ENCODE measurements at places on chromosomes 4 and X.

DNA sequence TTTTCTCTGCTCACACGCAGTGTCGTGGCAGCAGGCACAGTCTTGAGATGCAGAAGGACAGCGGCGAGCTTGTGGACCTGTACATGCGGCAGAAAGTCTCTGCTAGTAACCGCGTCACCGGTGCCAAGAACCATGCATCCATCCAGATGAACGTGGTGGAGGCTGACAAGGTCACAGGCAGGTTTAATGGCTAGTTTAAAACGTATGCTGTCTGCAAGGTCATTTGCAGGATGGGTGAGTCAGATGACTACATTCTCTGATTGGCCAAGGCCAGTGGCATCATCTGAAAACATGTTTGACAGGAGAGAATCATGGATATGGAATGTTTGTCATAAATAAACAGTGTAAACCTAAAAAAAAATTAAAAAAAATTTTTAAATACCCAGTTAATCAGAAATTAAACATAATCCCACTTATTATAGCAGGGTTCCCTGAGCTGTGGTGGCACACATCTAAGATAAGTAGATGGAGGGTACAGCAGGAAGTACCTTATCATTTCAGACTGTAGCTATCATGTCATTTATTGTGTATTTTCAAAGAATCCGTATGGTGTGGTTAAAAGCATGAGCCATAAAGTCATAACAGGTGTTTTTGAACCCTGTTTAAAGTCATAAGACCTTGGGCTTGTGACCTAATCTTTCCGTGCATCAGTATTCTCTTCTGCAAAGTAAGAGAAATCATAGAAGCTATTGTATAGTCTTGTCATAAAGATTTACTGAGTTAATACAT lies 7.5 kb upstream of the BMP2K start:
- ATAC-seq = peak; percentile 43

GRCh38 chrX:21745756-21746155 lies 12.2 kb downstream of the SMPX start:
- peak; percentile 85 for ATAC-seq

DNA sequence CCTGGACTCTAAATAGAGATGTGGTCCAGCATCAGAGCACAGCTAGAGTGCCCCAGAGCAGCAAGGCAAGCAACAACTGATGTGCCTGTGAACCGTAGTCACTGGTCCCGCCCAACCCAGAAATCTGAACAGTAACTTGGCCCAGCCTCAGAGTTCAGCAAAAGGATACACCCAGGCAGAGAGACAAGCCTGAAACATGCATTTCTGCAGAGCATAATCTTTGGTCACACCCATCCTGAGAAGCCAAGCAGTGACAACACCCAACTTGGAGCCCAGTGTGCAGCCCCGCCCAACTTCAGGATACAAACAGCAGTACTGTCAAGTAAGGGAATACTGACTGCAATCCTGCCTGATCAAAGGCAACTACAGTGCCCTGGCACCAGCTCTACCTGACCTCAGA lies 78.9 kb downstream of the CCDC160 start:
- ATAC-seq = no peak

DNA sequence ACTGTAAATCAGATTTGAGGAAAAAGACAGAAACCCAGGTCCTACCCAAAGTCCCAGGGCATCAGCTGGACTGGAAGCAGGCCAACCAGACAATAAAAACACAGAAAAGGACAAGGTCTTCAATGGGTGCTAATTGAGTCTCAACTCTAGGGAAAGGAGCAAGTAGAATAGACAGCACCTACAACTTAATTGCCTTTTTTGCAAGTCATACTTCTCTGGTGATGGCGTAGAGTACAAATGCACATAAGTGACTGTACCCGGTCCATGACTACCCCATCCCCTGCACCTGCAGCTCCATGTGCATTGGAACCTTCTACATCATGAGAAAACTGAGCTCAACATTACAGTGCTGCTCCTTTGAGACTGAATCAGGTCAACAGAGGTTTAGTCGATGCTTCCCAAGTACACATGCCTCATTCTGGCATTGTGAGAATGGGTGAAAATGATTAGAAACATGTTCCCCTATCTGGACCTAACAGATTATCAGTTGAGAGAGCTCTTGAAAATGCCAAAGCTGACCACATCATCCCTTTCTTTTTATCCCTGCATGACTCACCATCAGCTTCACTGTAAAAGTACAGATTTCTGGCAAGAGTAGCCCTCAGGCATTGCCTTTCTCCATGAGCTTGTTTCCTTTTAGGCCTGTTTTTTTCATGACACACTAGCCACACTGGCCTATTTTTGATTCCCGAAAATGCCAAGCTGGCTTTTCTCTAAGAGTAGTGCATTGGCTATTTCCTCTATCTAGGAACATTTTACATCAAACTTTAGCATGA lies 298.3 kb downstream of the HS3ST1 start:
- no peak for ATAC-seq

- 0 out of 3 replicates have a peak, but pooled peaks have one; percentile 30 for ATAC-seq
Measured at GRCh38 chr4:94168321-94168720, 39.3 kb upstream of the SMARCAD1 start.

GRCh38 chr4:61407642-61408618 lies 207.8 kb downstream of the ADGRL3 start:
- ATAC-seq = no peak

DNA sequence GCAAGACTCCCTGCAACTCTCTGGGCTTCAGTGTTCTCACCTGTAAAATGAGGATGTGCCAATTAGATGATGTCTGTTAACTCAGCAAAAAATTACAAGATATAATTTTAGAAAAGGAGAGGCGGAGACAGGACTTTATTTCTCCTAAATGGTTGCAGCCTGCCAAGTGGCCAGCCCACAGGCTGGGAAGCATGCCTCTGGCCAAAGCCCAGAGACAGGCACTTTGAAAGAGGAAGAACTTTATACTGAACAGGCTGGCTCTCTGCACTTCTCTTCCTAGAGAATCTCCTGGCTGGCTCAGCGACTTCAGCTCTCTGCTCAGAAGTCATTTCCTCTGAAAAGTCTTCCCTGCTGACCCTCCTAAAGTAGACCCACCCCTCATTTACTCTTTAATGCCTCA lies 3.7 kb downstream of the PRDM5 start:
- ATAC-seq = peak; percentile 16

DNA sequence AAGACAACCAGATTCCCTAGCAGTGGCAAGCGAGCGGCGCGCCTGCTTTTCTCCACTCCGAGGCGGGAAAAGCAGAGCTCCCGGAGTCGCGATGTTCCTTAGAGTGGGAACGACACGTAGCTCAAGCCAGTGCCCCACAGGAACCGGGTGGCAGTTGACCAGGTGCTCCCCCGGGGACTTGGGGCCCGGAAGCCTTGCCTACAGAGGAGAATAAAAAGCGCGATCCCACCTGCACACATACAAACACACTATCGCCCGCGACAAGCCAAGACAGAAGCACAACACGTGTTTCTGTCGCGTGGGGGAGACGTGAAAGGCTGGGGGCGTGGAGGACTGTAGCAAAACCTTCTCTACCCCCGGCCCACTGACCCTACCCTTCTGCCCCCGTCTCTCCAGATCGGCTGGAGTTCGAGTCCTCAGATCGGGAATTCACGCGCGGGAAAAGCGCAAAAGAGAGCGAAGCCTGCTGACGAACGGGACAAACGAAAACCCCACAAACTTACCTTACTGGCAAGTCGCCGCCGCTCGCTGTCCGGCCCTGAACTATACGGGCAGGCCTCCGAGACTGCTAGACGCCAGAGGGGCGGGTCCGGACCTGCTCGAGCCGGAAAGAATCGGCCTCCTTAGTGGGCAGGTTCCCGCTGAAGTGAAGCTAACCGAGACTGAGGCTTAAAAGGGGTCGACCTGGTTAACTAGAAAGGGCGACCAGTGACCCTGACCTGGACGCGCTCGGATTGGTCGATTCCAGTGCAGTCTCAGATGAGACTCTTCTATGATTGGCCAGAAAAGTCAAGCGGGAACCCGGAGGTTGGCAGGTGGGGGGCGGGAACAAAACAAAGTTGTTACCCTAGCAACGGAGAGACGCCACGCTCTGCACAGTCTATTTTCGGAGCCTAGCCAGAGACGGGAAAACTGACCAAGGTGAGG lies at the start of the genes DNAAF6 and NUP62CL:
TSS of gene DNAAF6 (plus strand) at position 842 of the 927 bp plus-strand sequence. CDS start 6,265 bp downstream, outside the sequence.
TSS of gene NUP62CL (minus strand) at position 664 of the 927 bp plus-strand sequence. CDS start 31,287 bp downstream, outside the sequence.
- ATAC-seq = peak; percentile 96

DNA sequence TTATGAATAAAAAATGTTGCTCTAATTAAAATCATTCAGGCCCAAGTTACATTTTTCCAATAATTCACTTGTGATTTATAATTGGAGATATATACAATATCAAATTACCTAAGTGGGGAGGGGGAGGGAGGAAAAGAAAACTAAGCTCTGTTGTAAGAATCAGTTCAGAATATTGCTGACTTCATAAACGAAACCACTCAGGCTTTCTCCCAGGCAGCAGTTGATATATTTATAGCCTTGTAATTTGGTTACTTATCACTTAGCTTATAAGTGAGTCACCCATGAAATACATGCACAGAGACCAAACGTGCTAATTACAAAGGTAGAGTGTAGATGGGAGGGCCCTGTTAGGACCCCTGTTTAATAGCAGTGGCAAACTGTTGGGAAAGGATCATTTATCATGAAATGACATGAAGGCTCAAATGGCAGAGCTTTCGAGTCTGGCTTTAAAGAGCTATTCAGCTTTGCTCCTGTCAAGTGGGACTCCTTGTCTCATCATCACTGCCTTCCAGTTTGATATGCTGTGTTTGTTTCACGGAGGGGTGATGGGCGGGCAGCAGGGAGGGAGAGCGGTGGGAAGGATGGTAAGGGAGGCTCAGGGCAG lies 105.6 kb upstream of the PGRMC2 start:
- peak; percentile 82 for ATAC-seq

DNA sequence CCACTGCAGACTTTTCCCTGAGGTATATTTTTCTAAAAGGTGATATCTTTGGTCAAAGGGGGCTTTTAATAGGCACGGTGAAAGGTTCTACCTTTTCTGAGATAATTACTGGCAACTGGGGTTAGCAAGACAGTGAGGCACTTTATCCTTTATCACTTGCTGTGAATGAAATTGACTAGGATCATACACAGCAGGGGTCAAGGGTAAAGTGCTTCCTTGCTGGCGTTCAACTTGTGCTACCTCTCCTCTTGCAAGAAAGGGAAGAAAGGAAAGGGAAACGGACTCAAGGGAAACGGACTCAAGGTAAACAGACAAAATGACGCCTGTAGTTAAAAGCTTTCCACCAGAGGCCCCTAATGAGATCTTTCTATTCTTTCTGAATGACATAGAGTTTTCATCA lies 78.6 kb upstream of the RAPGEF2 start:
- ATAC-seq = no peak

- ATAC-seq = no peak
Measured at GRCh38 chrX:2908125-2908685, 20.9 kb downstream of the ARSD start.

- peak; percentile 91 for ATAC-seq
Measured at GRCh38 chr4:27692158-27692557, 831.5 kb downstream of the STIM2 start.

GRCh38 chr4:80042821-80043220 lies 30.2 kb downstream of the ANTXR2 start:
- no peak for ATAC-seq

DNA sequence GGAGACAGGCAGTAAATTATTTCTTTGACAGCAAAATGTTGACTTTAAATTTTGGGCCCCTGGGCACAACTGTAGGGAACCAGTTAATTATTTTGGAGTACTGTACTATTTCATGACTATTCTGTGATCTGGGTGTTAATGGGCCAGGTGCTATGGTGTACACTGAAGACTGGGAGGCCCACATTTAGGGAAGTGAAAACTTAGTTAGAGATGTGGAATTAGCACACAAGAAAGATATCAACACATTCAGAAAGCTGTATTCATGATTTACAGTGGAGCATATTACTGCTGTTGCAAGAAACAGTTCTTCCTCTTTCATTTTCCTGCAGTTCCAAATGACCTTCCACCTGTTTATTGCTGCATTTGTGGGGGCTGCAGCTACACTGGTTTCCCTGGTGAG lies 12.4 kb downstream of the PLP1 start:
- no peak for ATAC-seq

DNA sequence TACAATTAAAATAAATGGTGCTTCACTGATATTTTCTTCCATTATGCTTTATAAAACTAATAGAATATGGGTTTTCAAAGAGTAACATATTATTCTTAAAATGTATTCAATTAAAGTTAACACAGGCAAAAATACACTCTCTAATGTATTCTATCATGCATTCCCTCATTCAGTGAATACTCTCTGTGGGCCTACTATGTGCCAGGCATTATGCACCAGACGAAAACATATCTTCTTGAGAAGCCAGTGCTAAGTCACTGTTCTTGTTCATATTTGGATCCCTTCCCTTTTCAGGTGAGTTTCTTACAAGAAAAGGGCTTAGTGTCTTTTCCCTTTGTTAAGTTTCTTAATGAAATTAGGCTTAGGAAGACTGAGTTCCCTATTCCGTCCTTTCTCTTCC lies 58.1 kb downstream of the NAF1 start:
- ATAC-seq = no peak

DNA sequence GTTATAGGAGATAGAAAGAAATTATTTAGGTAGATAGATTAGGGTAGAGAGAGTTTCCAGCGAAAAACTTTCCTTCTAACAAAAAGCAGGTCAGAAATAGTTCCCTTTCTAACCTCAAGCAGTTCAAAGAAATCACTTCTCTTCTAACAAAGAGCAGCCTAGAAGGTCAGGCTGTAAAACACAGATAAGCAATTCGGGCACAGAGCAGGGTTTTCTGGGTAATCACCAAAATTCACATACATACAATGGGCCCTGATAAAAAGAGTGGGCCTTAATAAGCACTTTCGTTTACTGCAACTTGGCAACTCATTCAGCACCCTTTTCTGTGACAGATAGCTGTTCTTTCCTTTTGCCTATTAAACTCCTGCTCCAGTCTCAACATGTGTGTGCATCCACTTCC lies 13.4 kb upstream of the NAF1 start:
- no peak for ATAC-seq

DNA sequence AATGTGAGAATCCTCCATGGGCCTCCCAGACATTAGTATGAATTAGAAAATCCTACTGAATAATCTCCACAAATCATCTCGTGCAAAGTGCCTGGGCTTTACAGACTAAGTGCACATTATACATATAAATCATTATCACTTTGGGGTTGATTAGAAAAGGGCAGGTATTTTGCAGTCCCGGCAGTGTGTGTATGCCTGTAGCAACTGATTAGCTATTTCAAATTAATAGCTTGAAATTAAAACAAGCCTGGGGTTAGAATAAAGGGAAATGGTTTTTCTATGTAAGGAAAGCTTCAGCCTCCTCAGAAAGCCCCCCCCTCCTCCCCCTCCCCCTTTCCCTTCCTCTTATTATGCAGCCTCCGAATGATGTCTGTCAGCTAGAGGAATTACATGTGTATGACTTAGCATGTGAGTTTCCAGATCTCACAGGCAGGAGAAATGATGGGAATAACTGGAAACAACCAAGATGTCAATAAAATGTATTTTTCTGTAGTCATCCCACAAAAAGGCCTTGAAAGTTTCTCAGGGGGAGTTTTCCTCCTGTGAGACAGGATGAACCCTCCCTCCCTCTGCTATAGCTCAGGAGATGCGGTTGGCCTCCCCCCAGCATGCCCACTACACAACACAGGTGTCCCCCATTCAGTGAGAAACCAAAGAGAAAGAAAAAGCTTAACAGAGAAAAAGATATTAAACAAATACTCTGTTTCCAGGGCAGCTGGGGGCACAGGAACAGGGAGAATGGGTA lies 41.2 kb upstream of the RASGEF1B start:
- no peak for ATAC-seq
